ENCODE measurements at places on chromosomes 12 and 14.

GRCh38 chr14:68283378-68284123, 464.0 kb downstream of the RAD51B start:
- peak; percentile 12 for DNase-seq

- DNase-seq = no peak
Measured at GRCh38 chr12:57745485-57745881, 644 bp downstream of the TSPAN31 start.

- peak; percentile 10 for DNase-seq
Measured at GRCh38 chr12:51827925-51828818, 20.3 kb downstream of the FIGNL2 start.

DNA sequence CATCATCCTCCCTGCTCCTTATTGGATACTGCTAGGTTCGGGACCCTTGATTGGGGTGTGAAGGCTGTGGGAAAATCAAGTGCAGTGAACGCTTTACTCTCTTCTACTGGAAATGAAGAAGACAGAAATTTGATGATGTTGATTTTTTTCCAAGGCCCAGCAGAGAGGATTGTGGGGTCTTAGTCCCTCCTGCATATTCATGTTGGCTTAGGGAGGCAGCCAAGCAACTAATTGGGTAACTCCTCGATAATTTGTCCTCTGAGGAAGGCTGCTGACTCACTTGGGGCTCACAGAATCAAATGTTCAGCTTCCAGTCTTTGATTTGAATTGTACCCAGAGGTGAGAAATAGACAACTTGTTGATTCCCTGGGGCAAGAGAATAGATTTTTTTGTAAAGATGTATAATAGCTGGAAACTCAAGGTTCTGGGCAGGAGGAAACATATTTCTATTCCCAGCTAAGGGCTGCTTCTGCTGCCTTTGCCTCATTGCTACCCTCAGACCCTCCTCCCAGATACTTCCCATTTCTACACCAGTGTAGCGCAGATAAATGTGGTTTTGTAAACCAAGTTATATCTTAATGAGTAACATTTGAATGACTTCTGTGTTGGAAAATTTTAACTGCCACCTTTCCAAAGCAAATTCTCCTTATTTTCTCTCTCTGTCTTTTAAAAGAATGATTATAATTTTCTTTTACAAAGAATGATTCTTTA, 21.7 kb downstream of the NEUROD4 start:
- DNase-seq = no peak

- no peak for DNase-seq
Measured at GRCh38 chr14:69789118-69789640, 7.9 kb downstream of the SLC10A1 start.

DNA sequence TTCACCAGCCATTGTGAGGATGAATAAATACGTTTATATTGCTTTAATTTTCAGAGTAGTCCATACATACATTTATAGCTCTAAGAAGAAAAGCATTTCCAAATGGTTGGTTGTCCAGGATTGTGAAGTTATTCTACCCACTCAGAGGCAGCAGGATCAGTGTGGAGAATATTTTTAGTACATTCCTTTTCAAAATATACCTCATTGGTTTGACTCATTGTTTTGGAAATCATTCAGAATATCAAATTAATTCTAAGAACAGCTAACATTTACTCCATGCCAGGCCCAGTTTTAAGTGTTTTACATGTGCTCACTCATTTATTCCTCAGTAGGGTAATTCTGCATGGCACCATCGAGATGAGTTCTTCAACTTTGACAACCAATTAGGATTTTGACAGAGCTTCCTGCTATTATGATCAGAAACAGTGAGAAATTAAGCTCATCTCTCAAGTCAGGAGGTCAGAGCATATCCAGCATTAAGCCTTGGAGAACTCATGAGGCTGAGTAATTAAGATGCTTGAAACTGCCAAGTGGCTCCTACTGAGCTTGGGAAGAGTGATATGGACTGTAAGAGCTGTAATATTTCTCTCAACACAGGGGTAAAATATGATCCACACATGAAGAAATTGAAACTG, 153.3 kb upstream of the CLEC14A start:
- no peak for DNase-seq

GRCh38 chr12:69913526-69913925, 88.5 kb downstream of the MYRFL start:
- no peak for DNase-seq

GRCh38 chr12:45669093-45669492, 60.4 kb upstream of the ARID2 start:
- no peak for DNase-seq

DNA sequence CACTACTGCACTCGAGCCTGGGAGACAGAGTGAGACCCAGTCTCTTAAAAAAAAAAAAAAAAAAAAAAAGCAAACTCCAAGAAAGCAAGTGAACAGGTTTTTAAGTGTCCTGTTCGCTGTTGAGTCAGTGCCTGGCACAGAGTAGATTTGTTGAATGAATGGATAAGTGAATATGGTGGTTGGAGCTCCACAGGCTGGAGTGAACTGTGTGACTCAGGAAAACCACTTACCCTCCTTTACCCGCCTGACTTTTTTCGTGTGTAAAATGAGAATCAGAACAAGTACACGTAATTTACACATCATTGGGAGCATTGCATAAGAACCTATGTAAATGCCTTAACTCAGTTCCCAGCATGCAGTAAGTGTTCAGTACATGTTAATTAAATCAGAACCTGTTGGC, 24.0 kb upstream of the ESRRB start:
- DNase-seq = no peak

GRCh38 chr12:96489392-96490056, at the start of gene CFAP54:
CFAP54 (plus strand) TSS chr12:96489577; CDS start chr12:96489610, 33 bp downstream.
- peak; percentile 88 for DNase-seq

- no peak for DNase-seq
Measured at GRCh38 chr14:67919259-67920032, 99.9 kb downstream of the RAD51B start.

DNA sequence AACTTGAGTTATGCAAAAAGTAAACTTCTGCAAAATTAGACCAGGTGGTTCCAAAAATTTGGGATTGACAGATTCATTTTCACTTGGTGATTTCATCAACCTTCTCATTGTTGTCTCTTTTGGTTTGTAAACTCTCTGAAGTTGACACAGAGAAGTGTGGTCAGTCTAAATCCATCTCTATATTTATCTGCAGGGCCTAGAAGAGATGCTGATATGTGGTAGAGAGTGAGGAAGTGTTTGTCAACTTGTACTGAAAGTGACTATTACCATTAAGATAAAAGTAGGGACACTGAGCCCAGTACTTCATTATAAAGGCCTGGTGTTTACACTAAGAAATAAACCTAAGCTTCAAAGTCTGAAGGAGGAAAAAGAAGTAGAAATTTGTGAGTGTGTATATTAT, 73.7 kb downstream of the RMST start:
- DNase-seq = no peak

- no peak for DNase-seq
Measured at GRCh38 chr12:29041621-29042020, 107.5 kb upstream of the FAR2 start.

- no peak for DNase-seq
Measured at GRCh38 chr14:104582005-104582404, 2.4 kb downstream of the C14orf180 start.
